SHP77 treated with DMSO at 0.1 percent for 48 hours (cell line): ENCODE measurements at places on chromosomes 1 and 21.
A peak's percentile ranks its signal among the peaks of the same experiment; 100 is the strongest.

DNA sequence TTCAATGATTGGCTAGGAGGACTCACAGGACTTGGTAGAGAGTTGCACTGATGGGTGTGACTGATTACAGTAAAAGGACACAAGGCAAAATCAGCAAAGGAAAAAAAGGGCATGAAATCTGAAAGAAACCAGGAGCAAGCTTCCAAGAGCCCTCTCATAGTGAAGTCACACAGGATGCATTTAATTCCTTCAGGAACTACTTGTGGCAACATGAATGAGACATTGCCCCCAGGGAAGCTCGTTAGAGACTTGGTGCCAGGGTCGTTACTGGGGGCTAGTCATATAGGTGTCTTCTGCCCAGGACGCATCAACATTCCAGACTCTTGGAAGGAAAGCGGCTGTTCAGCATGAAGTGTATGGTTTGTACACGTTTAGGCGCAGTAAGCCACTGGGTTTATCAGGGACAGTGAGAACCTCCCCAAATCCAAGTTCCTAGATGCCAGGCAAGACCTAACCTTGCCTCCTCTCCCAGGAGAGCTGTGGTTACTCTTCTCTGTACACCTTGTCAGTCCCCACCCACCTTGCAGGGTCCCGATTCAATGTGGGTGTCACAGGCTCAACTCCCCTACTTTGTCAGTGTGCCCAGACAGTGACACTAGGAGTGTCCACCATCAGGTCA, 26.0 kb upstream of the C2CD2 start:
- DNase-seq, result no peak

- no peak for DNase-seq
Measured at GRCh38 chr1:35656863-35657232, 15.5 kb upstream of the PSMB2 start.

DNA sequence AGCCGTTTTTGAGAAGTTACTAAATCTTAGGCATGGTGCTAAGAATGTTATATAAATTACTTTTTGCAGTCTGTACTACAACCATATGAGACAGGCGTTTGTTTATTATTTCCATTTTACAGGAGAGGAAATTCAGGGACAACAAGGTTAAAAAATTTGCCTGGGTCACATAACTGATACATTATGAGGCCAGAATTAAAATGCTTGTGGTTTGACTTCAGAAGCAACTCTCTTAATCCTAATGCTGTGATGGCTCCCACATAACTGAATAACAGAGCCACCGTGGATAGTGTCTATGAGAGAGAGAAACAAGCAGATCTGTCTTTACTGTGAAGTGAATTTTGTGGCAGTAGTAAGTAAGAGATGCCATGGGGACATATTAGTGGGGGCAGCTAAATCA, 184.9 kb downstream of the NCAM2 start:
- DNase-seq, result no peak

- DNase-seq, result no peak
Measured at GRCh38 chr1:231020816-231021215, 19.2 kb downstream of the FAM89A start.

- no peak for DNase-seq
Measured at GRCh38 chr1:235937123-235937522, 70.4 kb upstream of the LYST start.

DNA sequence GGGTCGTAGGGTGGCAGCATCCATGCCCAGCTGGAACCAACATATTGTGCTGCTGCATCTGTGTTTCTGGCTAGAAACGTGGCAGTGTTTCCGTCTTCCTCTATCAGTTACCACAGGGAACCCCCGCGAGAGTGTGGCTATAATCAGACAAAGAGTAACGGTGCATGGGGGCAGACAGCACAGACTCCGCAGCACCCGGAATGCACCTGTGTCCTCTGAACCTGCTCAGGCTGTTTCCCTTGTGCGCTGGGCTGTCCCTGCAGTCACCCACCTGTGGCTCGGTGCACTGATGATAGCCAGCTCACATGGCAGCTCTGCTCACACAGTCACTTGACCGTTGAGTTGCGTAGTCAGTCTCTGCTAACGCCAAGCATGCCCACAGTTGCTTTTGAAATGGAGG, 11.4 kb upstream of the PCBP3 start:
- DNase-seq, result no peak

DNA sequence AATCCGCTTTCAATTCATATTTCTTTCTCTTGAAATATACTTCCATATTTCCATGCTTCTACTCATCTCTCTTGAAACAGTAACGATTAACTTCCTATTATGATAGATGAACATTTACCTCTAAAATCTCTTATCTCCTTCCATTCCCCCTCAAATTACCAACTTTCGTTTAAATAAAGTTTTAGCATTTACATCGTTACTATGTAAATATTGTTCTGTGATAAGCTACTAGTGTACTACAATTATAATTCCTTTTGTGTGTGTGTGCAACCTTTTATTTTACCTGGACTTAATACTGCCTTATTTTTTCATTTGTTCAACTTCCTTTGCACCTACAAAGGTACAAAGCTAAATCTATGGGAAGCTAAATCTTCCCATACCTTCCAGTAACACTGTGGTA, 4.5 kb downstream of the FOXE3 start:
- no peak for DNase-seq

DNA sequence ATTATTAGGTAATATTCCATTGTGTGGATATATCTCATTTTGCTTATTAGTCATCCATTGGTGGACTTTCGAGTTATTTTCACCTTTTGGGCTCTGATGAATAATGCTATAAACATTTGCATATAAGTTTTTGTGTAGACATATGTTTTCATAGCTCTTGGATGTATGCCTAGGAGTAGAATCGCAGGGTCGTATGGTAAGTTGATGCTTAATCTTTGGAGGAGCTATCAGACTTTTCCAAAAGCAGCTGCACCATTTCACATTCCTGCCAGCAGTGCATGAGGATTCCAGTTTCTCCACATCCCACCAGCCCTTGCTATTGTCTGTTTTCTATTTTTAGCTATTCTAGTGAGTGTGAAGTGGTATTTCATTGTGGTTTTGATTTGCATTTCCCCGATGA, 120.3 kb upstream of the TMEM51 start:
- DNase-seq, result no peak

GRCh38 chr1:156246241-156246780, 1.5 kb downstream of the PAQR6 start:
- DNase-seq, result no peak

GRCh38 chr1:45205910-45206721, at the start of gene ZSWIM5:
TSS of gene ZSWIM5 (minus strand) at chr1:45206605. CDS start at chr1:45206350, 255 bp downstream.
- peak; percentile 51 for DNase-seq

- no peak for DNase-seq
Measured at GRCh38 chr1:26412180-26412840, 1.7 kb downstream of the LIN28A start.
